Activated B cell treated with CpG ODN at 0.5 μM for 24 hours (primary cell): ENCODE measurements at places on chromosomes 7 and 10.

DNA sequence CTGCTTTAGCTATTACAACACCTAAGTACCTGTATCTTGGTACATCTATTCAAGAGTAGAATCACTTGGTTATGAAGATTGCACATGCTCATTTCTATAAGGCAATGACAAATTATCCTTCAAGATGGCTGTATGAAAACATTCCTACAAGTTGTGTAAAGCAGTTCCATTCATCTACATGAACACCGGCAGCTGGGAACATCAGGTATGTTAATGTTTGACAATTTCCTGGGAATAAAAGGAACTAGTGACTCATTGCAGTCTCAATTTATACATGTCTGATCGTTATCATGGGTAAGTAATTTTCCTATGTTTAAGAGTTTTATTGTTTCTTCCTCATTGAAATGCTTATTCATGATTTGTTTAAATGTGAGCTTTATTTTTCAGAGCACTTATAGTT, 203.2 kb upstream of the SEMA3E start:
- DNase-seq = no peak

DNA sequence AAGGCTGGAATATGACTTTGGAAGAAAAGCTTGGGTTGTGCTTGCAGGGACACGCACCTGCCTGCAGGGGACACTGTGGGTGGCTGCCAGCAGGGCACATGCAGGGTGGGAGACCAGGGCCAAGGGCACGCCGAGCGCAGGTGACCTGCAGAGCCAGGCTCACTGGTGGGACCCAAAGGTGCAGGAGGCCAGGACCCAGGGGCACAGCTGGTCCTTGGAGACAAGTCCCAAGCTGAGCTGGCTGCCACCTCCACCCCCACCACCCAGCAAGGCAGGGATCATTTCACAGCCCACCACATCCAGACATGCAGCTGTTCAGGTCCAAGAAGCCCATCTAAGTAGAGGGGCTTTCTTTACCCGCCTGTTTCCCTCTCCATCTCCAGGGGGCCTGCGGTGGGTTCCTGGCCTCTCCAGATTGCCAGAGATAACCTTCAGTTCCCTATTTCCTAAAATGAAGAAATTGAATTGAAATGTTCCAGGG, 13.8 kb upstream of the CLIP2 start:
- DNase-seq = peak; percentile 22

- no peak for DNase-seq
Observed at GRCh38 chr10:114174695-114175188, 739 bp upstream of the CCDC186 start.

DNA sequence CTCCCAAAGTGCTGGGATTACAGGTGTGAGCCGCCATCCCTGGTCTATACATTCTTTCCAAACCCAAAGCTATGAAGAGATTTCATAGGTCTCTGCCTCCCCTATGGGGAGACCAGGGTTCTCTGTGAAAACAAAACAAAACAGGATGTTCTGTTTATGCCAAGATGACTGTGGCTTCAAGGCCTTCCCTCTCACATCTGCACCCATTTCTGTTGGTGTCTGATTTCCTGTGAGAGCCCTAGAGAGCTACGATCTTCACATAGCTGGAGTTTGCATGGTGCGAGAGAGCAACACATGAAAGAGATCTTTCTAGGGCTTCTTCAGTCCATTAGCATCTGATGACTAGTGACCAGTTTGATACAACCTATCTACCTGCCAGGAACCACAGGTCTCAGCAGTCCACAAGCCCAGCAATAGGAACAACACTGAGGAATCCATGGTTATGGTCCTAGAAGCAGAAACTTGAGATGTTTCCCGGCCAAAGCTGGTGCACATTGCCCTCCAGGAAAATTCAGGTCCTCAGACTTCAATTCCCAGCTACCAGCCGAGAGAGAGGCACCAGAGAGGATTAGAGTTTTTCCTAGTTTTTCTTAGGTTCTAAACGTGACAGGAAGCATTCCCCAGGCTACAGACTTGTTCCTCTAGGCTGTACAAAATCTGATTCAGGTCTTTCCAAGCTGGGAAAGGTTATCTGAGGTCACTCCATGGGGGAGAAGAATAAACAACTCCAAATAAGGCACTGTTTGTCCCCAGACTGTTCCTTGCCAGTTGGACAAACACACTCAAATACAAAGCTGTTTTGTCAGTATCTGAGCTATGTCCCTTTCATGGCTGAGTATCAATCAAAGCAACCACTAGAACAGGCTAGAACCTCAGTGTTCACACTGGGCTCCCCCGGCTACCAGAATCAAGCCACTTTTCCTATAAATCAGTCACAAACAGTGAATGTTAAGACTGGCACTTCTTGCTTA, 259.7 kb downstream of the CALN1 start:
- DNase-seq = no peak

GRCh38 chr10:74822521-74823089, 3.8 kb upstream of the KAT6B start:
- DNase-seq = no peak

- no peak for DNase-seq
Observed at GRCh38 chr10:78556-78955, 29.5 kb upstream of the TUBB8 start.

DNA sequence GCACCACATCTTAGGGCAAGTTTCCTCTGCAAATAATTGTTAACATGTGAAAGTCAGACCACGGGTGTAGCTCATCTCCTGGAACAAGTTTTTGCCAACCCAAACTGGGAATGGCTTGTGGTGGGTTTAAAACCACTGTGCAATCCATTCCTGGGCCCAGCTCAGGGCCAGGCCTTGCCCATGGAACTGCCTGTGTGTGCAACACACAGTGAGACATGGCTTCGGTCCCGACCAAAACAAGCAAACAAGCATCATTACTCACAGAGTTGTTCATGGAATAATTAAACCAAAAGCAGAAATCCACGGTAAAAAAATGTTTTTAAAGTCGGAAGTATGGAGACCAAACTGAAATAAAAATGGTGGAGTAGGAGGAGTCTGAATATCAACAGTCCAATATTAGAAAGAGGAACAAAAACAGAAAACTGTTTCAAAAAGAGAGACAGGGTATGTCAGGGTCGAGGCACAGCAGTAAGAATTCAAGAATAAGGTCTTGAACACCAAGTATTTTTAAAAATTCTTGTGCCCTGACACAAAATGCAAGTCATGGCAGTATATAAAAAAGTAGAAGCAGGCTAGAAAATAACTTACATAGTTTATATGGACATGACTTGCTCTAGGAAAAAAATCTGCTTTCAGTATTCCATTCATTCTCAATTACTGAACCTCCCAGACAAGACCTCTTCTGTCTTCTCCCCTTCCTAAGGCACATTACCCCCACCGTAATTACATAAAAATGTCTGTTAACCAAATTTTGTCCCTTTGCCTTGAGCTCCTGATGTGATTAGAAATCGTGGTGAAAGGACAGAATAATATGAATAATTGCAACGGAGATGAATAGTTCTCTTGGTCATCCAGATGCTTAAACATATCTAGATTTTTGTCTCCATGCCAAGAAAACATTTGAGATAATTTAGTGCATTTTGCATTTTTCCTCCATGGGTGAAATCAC, 88.4 kb downstream of the FAS start:
- DNase-seq = no peak

- DNase-seq = peak; percentile 37
Observed at GRCh38 chr10:6918305-6918704, 338.2 kb upstream of the PRKCQ start.

DNA sequence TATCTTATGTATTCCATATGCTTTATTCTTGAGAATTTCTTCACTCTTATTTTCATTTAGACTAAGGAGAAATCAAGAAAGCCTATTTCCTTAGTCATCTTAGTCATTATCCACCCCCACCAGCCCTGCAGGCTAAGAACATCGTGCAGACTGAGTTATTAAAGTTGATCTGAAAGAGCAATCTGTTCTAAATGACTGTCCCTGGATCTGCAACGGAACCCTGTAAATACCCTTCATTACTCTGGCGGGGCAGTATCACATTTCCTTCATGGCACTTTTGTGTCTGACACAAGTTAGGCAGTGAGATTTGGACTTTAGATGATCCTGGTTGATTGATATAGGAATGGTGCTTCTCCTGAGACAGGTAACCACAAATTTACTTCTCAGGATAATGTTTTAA, 3.5 kb upstream of the MYPN start:
- no peak for DNase-seq

DNA sequence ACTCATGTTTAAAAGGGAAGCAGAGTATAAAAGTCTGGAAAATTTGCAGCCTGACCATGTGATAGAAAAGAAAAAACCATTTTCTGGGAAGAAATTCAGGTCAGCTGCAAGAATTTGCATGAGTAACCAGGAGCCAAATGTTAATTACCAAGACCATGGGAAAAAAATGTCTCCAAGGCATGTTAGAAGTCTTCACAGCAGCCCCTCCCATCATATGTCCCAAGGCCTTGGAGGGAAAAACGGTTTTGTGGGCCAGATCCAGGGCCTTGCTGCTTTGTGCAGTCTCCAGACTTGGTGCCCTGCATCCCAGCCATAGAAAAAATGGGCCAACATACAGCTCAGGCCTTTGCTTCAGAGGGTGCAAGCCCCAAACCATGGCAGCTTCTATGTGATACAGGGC, 1019.6 kb upstream of the SORCS1 start:
- no peak for DNase-seq
